Mammary epithelial cell (primary cell): ENCODE measurements at places on chromosomes 12 and 14. TPM values are rescaled to one million over a fixed set of nuclear protein-coding genes. Genes with fewer than 3 reads are reported as not detected.
A peak's percentile ranks its signal among the peaks of the same experiment; 100 is the strongest.

ISCA2 gene
- 17.8 and 18.2 TPM in 2 replicates for total RNA-seq

GOLT1B gene
- total RNA-seq = 38.2 TPM

LRP1-AS gene
- total RNA-seq = not detected

CAPS2 gene
- 8.5 TPM for total RNA-seq

ACOT6 gene
- not detected in 2 replicates for total RNA-seq

GRCh38 chr12:116977465-116978380 lies 67.0 kb downstream of the FBXW8 start:
- no peak for DNase-seq

DNA sequence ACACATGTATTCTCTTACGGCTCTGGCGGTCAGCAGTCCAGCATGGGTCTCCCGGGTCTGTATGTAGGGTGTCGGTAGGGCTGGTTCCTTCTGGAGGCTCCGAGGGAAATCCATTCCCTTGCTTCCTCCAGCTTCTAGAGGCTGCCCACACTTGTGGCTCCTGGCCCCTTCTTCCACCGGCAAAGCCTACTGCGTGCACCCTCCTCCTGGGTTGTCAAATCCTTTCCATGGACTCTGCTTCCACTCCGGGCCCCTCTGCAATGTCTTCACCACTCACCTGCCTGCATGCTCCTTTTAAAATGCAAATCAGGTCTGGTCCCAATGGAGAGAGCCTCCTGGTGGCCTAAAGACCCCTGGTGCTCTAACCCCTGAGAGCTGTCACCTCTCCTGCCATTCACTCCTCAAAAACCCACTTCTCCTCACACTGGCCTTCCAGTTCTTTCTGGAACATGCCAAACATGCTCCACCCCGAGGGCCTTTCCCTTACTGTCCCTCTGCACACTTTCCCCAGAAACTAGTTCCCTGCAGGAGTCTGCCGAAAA lies 108.5 kb downstream of the DICER1 start:
- DNase-seq = no peak

GRCh38 chr14:76876076-76876475 lies 49.9 kb downstream of the LRRC74A start:
- peak; percentile 63 for DNase-seq

GRCh38 chr12:46024099-46024498 lies 33.7 kb upstream of the SCAF11 start:
- DNase-seq = no peak

- DNase-seq = peak; percentile 95
Measured at GRCh38 chr14:34051966-34052657, 101.2 kb upstream of the EGLN3 start.

DNA sequence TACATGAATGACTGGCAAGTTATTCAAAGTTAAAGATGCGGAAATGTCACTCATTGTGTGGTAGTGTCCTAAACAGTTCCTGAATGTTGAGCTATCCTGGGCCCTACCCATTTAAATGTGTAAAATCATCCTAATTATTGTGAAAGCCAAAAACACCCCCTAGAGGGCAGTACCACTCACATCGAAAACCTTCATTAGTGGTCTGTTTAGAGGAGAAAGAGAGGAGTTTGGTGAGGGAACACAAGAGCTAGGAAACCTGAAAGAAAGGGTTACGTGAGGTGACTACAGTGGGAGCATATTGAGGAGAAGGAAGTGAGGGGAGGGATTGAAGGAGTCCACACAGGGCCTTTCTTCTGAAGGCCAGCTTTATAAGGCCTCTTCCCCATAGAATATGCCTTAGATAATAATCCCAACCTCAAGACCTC lies 2.5 kb upstream of the TEP1 start:
- DNase-seq = peak; percentile 31

- DNase-seq = no peak
Measured at GRCh38 chr12:64160021-64160710, 61.9 kb downstream of the KICS2 start.

DNA sequence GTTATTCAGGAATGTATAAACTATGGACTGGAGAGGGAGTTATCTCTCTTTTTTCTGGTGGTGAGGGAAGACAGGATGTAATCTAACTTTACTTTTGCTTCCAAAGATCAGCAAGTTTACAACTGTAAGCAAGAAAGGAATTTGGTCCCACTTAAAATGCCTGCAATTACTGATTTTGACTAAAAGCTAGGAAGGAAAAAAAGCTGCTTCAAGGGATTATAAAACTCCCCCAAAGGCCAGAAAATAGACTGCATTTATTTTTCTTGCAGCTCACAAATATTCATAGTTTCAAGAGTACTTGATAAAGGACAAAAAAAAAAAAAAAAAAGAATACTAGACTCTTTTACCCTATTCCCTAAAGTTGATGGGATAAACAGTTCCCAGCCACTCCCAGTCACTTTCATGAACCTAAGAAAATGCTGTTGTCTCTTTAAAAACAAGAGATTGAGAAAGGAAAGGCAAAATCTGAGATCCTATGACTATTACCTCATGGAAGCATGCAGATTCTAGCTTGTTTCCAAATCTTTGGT lies 128.7 kb upstream of the BMP4 start:
- DNase-seq = no peak

- no peak for DNase-seq
Measured at GRCh38 chr12:67813456-67813904, 164.9 kb downstream of the DYRK2 start.

GRCh38 chr12:27396216-27396815 lies 50.2 kb upstream of the SMCO2 start:
- DNase-seq = no peak

DNA sequence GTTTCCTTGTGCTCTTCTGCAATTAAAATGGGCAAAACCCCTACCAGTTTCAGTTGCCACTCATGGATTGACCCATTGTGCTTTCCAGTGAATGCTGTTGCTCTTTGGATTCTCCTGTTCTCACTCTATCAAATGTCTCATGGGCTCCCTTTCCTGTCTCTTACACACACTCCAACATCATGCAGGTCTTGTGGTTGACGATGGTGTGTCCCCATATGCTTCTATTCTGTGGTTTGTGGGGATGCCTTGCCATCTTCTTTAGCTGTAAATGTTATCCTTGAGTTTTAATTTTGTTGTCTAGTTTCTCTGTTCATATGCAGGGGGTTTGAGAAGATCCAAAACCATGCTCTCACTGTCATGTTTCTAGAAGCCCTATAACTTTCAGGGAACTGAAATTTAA lies 31.9 kb upstream of the FBXO34 start:
- no peak for DNase-seq

DNA sequence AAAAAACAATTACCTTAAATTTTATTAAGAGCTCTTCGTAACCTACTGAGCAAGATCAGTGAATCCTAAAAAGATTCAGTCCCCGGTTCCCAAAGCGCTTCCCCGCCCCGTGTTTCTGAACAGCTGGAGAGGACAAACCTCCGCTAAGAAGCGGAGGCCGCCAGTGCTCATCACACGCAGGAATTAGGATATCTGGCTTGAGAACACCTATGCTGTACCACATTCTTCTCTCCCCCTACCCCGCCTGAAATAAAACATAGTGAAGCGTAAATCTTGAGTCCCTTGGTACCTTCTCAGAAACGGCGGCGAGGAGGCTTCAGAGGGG lies 774 bp upstream of the WDR20 start:
- DNase-seq = no peak
